ENCODE measurements at places on chromosomes 13 and 19.

- DNase-seq = no peak
Observed at GRCh38 chr13:48645845-48646244, 7.9 kb upstream of the CYSLTR2 start.

GRCh38 chr13:29073755-29074154 is 253.6 kb downstream of the MTUS2 start:
- no peak for DNase-seq

DNA sequence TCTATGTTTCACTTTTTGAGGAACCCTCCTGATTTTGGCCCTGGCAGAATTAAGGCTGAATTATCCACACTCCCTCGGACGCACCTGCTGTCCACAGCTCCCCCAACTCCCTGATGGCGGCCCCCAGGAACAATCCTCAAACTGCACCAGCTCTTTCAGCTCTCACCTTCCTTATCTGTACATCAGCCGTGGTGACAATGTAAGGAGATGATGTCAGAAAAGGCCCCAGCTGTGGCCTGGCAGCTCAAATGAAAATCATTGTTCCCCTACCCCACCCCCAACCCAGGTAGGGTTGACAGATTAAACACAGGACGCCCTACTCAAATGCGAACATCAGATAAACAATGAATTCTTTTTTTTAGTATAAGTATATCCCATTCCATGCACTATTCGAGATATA is 35.0 kb upstream of the KLF2 start:
- no peak for DNase-seq

GRCh38 chr19:37007587-37008220 is 70.5 kb upstream of the ZNF420 start:
- no peak for DNase-seq

GRCh38 chr13:30300596-30300995 is 6.8 kb downstream of the KATNAL1 start:
- DNase-seq = no peak

DNA sequence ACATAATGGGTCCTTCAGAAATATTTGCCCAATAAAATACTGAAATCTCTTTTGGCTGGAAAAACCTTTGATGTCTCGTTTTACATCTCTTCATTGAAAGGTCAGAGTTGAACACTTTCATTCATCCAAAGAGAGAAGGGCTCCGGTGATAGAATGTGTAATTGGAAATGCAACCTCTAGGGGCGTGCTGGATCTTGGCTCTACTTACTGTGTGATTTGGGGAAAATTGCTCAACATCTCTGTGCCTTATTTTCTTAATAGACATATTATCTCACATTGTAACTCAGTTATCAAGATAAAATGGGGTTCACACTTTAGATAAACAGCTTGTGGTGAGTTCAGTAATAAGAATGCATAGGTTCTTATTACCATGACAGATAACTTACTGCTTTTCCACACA is 1444.1 kb downstream of the SLITRK5 start:
- DNase-seq = no peak

DNA sequence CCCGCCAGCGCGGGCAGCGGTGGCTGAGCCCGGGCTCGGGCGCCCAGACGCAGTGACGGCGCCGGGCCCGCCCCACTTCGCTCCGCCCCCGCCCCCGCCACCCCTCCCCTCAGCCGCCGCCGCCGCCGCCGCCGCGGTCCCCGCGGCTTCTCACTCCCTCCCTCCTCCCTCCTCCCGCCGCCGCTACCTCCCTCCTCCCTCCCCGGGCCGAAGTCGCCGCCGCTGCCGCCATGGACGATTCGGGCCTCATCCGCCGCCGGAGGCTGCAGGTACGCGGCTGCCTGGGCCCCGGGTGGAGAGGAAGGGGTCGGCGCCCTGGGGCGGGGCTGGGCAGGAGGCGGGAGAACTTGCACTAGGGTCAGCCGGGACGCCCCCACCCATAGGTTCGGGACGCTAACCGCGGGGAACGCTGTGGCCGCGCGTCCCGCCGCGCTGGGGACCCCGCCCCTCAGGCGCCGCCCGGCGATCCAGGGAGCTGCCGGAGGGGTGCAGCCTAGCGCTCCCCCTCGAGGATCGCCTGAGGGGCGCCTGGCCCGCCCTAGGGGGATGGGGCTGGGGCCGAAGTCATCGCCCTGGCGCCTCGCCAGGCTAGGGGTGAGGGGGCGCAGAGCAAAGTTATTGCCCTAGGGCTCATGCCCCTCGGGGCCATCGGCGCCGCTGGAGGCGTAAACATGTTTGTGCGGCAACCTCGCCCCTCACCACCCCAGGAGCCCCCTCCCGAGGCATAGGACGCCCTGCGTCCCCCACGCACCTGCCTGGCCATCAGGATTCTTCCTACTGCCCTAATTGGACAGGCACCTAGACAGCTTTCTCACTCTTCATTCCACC is 427 bp downstream of the RTBDN start:
- DNase-seq = peak; percentile 58

- DNase-seq = peak; percentile 10
Observed at GRCh38 chr19:2719920-2720776, 1.0 kb downstream of the DIRAS1 start.

- DNase-seq = no peak
Observed at GRCh38 chr19:15297416-15298224, 34.7 kb downstream of the BRD4 start.

GRCh38 chr13:74025369-74025768 is 108.8 kb downstream of the KLF12 start:
- DNase-seq = no peak

GRCh38 chr19:12983542-12984142 is 11.6 kb upstream of the NFIX start:
- no peak for DNase-seq

DNA sequence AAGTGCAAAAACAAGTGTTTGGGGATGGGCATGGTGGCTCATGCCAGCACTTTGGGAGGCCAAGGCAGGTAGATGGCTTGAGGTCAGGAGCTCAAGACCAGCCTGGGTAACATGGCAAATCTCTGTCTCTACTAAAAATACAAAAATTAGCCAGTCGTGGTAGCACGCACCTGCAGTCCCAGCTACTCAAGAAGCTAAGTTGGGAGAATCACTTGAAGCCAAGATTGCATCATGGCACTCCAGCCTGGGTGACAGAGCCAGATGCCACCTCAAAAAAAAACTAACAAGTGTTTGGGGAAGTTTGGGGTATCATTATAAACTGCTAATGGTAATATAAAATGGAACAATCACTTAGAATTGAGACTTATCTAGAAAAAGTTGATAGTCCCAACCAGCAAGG is 24.6 kb downstream of the XPO4 start:
- DNase-seq = no peak

DNA sequence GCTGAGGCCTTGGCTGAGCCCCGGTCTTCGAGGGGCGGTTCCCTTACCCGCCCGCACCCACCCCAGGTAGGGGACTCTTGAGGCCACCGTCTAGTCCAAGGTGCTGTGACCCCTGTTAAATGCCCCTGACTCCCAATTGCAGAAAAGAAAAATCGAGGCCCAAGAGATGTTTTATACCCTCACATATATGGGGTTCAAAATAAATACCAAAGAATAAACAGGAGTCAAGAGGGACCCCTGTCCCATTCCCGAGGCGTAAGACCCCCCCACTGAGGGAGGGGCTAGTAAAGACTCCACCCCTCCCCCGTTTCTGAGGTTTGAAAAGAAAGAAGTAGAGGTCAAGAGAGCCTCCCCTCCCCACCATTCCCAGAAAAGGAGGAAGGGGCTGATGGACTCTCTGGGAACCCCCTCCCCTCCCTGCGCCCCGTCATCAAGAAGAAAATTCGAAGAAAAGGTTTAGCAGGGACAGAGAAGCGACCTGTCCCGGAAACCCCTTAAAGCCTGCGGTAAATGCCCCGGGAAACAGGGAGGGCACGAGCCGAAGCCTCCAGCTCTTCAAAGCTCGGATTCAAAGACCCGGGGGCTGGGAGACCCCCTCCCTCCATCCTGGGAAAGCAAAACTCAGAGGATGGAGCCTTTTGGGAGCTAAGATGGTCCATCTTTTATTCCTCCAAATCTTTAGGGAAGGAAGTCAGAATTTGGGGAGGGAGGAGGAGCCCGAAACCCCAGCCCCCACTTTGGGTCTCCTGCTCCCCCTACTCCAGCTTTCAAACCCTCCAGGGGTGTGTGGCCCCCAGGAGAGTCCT is 755 bp upstream of the RAB3A start:
- DNase-seq = peak; percentile 79

DNA sequence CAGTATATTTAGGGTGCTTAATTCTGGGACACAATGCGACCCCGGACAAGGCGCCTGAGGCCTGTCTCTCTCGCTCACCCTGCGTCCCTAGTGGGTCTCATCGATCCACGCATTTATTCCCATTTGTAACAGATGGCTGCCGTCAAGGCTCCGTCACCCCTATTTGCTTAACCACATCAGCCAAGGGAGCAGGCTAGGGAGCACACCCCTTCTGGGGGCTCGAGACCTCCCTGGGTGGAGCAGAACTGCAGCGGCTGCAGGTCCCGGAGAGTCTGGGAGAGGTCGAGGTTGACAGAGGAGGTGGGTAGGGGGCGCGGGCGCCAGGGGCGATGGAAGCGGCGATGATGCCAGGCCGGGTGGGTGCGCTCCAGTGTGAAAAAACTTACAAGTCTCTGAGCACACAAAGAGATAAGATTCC is 507 bp downstream of the ALG5 start:
- DNase-seq = peak; percentile 60

- no peak for DNase-seq
Observed at GRCh38 chr19:17049711-17050280, 23.2 kb upstream of the CPAMD8 start.

DNA sequence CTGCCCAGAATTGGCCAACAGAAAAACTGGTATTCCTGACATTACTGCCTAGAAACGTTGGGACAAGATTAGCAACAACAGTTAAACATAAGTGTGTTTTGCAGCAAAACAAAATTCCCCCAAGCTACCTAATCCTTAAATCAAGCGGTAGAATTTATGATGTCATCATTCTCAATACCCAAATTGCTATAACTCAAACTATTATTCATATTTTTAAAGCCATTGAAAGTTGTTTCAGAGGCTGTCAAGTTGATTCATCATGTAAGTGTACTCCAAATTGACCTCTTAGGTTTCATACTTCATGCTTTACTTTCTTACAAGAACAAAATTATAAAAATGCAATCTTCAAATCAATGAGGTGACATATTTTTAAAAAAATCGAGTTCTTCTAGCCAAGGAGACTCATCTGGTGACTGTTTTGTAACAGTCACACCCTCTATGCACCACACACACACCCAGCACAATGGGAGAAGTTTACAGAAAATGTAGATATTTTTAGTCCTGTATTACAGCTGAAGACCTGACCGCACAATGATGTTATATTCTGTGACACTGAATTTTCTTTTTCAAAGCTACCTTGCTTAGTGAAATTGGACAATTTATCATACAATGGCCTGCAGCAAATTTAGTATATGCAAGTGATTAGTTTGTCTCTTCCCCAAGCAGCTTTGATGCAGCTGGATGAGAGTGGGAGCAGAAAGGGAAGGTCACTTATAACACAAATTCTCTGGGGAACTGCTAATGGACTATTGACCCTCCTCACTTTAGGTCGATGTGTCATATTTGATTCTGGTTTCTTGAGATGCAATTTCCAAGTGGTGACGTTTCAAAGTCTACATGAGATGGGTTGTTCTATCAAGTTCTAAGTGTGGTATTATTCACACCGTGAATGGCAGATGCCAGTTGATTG is 345.3 kb upstream of the OBI1 start:
- no peak for DNase-seq

DNA sequence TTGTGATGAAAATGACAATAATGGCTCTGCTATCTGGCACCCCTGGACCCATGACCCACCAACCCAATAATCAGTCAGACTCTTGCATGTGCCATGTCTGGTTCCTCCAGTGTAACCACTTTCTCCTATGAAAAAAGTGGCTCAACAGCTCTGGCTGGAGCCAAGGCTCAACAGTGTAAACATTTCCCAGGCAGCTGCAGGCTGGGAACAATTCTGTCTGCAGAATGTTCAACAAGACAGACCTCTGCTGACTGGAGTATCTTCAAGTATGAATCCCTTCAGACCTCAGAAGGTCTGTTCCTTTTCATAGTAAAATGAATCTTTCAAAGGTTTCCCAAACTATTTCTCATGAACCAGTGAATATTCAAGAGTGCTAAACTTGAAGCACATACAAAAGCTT is 410.1 kb upstream of the HTR2A start:
- DNase-seq = no peak

GRCh38 chr13:101181076-101181685 is 235.1 kb downstream of the NALCN start:
- no peak for DNase-seq

GRCh38 chr13:110887597-110888333 is 27.1 kb downstream of the ANKRD10 start:
- DNase-seq = no peak

- no peak for DNase-seq
Observed at GRCh38 chr13:26325876-26326275, 71.9 kb downstream of the CDK8 start.

DNA sequence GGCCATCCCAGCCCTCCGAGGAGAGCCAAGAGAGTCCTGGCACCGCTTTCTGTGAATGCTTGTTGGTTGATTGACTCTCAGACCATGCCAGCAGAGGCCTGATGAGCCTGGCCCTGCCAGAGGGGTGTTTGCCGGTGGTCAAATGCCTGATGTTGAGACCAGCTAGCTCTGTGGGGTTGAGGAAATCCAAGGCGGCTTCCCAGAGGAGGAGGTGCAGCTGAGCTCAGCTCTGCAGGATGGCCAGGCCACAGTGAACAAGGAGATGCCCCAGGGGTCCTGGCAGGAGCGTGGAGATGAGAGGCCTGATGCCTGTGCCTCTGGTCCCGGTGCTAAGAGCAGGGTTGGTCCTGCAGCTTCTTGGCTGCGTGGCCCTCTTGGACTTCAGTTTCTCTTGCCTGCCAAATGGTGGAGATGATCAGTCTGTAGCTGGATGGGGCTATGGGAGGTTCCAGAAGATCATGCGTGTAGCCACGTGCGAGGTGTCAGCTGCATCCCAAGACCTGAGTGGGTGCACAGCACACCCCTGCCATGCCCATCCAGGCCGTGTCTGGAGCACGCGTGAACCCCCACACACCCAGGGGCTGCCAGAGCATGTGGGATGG is 16.8 kb downstream of the NFIC start:
- DNase-seq = no peak

DNA sequence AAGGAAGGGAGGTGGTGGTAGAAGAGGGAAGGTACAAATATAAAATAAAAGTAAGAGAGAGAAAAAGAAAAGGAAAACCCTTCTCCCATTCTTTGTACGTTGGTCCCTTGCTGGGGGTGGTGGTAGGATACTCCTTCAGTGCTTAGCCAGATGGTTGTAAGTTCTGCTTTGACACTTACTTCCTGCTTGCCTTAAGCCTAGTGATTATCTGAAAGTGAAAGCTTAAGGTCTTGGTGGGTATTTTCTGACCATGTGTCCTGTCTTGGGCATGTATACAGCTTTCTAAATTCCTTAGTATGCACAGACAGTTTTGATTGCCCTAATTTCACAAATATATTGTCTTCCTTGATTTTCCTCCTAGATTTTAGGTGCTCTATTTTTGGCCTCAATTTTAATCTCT is 314.8 kb downstream of the PCDH17 start:
- no peak for DNase-seq

DNA sequence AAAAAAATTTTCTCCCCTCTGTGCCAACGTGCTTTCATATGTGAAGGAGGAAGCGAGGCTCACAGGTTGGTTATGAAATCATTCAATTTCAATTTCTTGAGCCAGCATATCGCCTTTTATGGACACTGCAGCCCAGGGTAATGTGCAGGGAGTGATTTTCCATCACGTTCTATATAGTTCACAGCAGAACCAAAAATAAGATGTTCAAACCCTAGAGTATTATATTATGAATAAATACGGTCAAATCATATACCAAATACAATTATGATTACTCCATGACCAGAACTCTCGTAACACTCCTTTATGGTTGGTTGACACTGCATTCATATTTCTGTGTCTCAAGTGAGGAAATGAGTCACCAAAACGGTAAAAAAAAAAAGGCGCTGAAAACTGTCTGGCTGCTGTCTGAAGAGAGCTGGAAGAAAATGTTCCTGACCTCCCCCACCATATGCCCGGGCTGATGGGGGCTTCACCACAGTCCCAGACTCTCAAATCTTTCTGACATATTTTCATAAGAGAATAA is 75.8 kb upstream of the UBAC2 start:
- no peak for DNase-seq

Measured in C1 segment of cervical spinal cord (tissue), 14 donors.